ENCODE measurements at places on chromosomes 1 and 21.

DNA sequence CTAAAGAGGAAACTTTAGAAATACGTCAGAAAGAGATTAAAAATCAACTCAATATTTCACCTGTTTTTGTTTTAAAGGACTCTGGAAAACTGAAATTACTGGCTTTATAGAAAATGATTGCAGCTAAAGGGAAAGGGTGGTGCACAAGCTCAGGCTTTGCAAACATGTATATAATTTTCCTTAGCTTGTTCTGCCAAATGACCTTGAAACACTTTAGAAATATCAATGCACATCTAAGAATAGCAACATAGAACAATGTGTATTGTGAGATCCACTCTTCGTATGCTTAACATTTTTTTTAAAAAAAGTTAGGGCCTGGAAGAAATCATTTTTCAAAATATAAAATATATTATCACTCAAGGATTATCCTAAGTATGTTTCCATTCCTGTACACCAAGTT is 143.9 kb downstream of the NTPCR start:
- DNase-seq, result no peak

- DNase-seq, result no peak
These were observed 133.8 kb downstream of the LRRC40 start for GRCh38 chr1:70071601-70072000.

- no peak for DNase-seq
These were observed 184.8 kb downstream of the BRINP2 start for GRCh38 chr1:177355575-177355974.

DNA sequence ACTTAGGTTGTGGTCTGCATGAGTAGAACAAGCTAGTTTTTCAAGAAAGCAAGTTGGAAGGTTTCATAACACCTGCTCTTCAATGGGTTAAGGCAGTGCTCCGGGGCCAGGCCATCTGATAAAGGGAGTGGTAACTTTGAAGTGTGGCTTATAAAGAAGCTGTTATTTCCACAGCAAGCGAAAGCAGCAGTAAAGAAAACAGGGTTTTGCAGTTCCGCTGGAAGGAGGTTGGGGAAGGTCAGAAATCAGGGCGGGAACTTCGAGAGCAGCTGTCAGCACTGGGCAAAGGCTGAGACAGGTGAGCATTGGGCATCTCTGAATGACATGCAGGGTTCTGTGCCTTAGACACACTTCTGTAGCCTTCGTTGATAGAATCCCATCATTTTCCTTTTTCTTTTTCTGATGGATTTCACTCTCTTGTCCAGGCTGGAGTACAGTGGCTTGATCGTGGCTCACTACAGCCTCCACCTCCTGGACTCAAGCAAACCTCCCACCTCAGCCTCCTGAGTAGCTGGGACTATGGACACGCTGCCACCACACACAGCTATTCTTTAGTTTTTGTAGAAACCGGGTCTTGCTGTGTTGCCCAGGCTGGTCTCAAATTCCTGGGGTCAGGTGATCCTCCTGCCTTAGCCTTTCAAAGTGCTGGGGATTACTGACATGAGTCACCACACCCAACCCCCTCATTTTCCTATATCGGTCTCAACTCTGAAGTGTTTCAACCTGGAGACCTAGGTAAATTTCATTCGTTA is 20.5 kb downstream of the TMEM51 start:
- no peak for DNase-seq

DNA sequence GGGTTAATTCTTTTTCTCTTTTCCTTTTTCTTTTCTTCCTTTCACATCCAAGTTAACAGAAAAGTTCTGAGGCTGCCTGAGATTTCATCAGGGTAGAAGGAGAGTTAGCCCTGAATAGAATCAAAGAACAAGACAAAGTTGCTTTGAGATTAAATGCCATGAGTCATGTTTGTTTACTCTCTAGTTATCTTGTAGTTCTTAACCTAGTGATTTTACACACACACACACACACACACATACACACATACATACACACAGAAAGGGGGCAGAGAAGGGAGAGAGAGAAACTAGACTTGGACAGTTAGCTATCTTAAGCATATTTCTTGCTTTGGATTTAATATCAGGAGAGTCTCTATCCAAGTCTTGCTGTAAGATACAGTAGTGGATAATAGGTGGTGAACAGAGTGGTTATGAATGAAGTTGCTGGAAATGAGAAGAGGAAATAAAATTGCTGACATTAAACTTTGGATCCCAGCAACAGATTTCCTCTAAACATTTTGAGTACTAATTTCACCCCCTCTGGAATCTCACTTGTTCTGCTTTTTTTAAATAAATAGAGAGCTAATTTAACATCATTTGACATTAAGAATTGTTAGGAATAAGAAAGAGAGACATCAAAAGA is 19.9 kb downstream of the PLA2G4A start:
- no peak for DNase-seq

DNA sequence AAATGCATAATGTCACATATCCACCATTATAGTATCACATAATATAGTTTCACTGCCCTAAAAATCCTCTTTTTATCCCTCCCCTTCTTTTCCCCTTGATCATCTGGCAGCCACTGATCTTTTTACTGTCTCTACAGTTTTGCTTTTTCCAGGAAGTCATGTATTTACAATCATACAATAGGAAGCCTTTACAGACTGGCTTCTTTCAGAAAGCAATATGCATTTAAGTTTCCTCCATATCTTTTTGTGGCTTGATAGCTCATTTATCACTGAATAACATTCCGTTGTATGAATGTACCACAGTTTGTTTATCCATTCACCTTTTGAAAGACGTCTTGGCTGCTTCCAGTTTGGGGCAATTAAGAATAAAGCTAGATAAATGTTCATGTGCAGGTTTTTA is 14.3 kb upstream of the WDTC1 start:
- DNase-seq, result no peak

DNA sequence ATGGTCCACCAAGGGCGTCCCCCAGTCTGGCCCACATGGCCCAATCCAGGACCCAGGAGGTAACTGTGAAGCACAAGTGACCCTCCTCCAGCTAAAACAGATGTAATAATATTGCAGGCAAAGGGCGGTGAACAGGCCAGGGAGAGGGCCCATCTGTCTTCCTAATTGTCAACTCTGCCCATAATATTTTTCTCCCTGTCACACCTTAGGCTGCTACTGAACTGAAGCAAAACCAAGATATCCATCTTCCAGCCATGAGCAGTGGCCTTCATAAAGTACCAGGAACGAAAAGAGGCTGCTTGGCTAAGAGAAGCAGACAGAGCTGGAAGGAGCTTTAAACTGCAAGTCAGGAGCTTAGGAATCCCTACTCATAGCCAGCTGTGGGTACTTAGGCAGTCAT is 3.1 kb downstream of the KANK4 start:
- DNase-seq, result no peak

- DNase-seq, result no peak
These were observed 31.4 kb upstream of the OLIG2 start for GRCh38 chr21:32994305-32994704.

DNA sequence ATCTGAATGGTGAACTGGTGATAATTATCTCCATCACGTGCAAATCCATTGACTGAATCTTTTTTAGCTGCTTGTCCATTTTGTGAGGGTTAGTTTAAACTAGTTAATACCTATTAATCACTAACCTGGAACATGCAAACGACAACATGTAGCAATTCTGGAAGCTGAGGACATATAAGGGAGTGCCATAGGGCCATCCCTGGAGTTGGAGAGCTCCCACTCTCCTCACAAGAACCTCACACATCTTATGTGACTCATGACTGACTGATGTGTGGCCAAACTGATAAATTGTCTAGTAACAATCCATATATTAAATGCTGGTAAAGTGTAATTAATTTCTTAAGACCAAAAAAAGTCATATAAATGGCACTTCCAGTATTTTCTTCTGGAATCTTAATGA is 62.9 kb upstream of the HOOK1 start:
- no peak for DNase-seq
